ENCODE measurements at places on chromosomes 6 and 20.

GRCh38 chr6:8881663-8882062 is 446.3 kb upstream of the SLC35B3 start:
- no peak for DNase-seq

- DNase-seq, result no peak
These were observed 40.1 kb downstream of the FAM120B start for GRCh38 chr6:170346649-170347048.

DNA sequence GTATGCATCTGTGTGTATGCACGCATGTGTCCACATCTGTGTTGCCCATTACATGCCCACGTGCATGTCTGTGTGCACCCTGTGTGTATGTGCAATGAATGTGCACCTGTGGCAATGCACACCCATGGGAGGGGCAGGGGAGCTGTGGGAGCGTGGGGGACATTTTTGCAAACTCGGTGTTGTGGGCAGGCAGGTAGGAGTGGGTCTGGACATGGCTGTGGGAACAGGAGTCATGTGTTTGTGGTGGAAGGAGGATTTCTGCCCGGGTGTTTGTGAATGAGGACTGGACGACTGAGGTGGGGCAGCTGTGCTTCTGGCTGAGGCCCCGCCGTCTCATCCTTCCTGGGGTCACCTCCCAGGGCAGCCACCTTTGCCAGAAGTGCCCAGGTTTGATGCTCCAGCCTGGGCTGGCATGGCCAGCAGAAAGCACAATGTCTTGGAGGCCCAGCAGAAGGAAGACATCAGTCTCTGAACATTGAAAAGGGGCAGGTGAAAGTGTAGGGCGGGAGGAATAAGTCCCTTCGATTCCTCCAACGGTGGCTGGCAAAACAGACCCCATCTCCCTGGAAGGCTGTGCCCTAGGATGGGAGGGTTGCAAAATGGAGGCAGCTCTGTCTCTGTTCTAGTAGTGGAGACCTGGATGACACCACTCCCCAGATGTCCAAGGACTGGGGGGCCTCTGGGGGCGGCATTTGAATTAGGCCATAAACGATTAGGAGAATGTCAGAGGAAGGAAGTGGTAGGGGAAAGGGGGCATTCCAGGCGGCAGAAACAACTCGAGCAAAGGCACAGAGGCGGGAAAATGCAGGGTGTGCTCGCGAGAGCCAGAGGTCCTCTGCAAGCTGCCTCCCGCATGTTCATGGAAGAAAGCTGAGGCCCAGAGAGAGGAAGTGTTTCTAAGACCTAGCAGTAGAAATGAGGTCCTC is 19.1 kb upstream of the ARMC12 start:
- DNase-seq, result no peak

GRCh38 chr6:155461556-155461955 is 5.9 kb upstream of the NOX3 start:
- DNase-seq, result no peak

GRCh38 chr20:42740226-42740870 is 449.4 kb downstream of the PTPRT start:
- no peak for DNase-seq

- no peak for DNase-seq
These were observed 12.8 kb upstream of the DNAAF9 start for GRCh38 chr20:3420211-3420707.

Data from pulmonary artery endothelial cell (primary cell).